ENCODE measurements at places on chromosomes 16 and 17. TPM values are rescaled to one million over a fixed set of nuclear protein-coding genes. Genes with fewer than 3 reads are reported as not detected.

GRCh38 chr17:42920922-42921321, 20.3 kb downstream of the G6PC1 start:
- DNase-seq: no peak
- no peaks in the 10 kb centered on the region for H3K27me3 ChIP-seq
- H3K4me1 ChIP-seq: peaks cover 14% of the 10 kb centered on the region
- no peak overlapping the region for H3K4me3 ChIP-seq
- H3K36me3 ChIP-seq: no peaks in the 10 kb centered on the region

DNA sequence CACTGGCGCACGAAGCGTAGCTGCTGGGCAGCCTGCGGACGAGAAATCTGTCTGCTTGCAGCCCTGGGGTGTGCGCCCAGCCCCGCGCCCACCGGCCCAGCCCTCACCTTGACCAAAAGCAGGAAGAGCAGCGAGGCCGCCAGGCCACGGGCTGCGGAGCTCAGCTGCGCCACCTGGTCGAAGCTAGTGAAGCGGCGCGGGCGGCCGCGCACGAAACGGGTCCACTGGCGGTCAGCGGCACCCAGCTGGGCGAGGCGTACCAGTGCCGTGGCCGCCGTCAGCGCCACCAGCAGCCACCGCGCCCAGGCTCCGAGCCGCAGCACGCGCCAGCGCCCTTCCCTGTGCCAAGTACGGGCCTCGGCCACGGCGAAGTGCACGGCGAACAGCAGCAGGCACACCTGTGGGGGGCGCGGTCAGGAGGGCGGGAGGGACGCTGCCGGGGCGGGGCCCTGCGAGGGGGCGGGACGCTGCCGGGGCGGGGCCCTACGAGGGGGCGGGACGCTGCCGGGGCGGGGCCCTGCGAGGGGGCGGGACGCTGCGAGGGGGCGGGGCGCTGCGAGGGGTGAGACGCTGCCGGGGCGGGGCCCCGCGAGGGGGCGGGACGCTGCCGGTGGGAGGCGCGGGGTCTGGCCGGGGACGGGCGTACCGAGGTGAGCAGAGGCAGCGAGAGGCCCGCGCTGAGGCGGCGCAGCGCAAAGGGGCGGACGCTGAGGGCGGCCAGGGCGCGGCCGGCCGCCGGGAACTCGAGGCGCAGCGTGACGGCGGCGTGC, 43.2 kb downstream of the TSC2 start:
- peaks cover 4% of the 10 kb centered on the region for H3K4me1 ChIP-seq
- DNase-seq: peak; percentile 88
- H3K27me3 ChIP-seq: no peaks in the 10 kb centered on the region
- peak overlapping the region; percentile 58 for H3K4me3 ChIP-seq
- H3K27ac ChIP-seq: no peak overlapping the region
- no peaks in the 10 kb centered on the region for H3K36me3 ChIP-seq

- H3K4me3 ChIP-seq: no peak overlapping the region
- DNase-seq: no peak
- no peak overlapping the region for H3K27ac ChIP-seq
- H3K36me3 ChIP-seq: no peaks in the 10 kb centered on the region
These were observed 8.9 kb downstream of the FBXO47 start for GRCh38 chr17:38958326-38958725.

DNA sequence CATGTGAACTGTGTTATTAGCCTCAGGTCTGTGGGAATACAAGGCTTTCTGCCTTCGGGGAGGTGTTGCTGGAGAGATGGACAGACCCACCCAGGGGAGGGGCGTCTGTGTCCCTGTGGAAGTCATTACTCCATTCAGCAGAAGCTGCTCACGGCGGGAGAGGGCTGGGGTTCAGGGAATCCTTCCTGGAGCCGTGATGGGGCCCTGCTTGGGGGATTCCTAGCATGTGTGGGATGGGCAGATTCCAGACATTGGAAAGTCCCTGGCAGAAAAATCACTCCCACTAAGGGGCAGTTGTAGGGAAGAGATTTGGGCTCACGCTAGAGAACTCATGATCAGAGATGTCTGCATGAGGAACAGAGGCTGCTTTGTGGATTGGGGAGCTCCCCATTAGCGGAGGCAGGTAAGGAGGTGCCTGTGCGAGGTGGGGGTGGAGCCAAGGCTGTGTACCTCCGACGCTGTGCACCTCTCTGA, 56.3 kb upstream of the IL34 start:
- H3K4me3 ChIP-seq: no peak overlapping the region
- no peak overlapping the region for H3K27ac ChIP-seq
- H3K27me3 ChIP-seq: no peaks in the 10 kb centered on the region
- no peaks in the 10 kb centered on the region for H3K36me3 ChIP-seq
- H3K4me1 ChIP-seq: peaks cover 7% of the 10 kb centered on the region
- peak; percentile 45 for DNase-seq

- peaks cover 7% of the 10 kb centered on the region for H3K4me1 ChIP-seq
- DNase-seq: no peak
- no peak overlapping the region for H3K27ac ChIP-seq
These were observed 56.3 kb downstream of the SF3B3 start for GRCh38 chr16:70579648-70580630.

DNA sequence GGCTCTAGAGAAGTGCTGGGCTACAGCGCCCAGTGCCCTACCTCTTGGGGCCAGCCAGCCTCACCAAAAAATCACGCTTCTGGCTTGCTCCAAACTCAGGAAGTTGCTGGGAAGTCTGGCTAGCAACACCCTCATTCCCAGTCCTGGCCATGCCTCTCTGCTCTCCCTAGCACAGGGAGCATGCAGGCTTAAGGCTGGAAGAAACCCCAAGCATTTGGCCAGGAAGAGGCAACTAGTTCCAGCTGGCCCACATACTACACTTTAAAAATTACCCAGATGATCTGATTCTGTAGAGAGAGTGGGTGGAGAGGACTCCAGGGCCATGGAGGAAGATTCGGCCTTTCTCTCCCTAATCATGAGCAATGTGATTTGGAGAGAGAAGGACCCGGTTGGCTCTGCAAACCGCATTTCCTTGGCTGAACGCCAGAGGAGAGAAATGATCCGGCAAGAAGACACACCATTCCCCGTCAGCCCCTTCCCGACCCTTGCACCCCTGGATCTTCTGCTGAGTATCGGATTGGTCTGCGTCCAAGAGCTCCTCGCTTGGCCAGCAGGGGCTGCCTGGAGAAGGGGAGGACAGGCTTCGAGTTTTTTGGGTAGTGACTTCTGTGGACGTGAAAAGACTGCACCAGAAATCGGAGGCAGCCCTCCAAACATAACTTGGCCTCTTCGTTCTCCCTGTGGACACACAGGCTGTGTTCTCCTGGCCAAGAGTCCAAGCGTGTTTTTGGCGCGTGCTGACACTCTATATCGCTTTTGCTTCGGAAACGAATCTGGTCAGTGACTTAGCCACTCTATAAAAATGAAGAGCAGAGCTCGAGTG, 406.3 kb downstream of the WWOX start:
- no peaks in the 10 kb centered on the region for H3K27me3 ChIP-seq
- no peak overlapping the region for H3K4me3 ChIP-seq
- H3K4me1 ChIP-seq: no peaks in the 10 kb centered on the region
- H3K27ac ChIP-seq: no peak overlapping the region

GRCh38 chr17:4537451-4538235, 17.5 kb downstream of the MYBBP1A start:
- no peak overlapping the region for H3K27ac ChIP-seq
- peaks cover 7% of the 10 kb centered on the region for H3K4me1 ChIP-seq
- H3K4me3 ChIP-seq: no peak overlapping the region

- no peak for DNase-seq
- no peaks in the 10 kb centered on the region for H3K27me3 ChIP-seq
- no peaks in the 10 kb centered on the region for H3K36me3 ChIP-seq
- no peak overlapping the region for H3K27ac ChIP-seq
- no peak overlapping the region for H3K4me3 ChIP-seq
These were observed 230.6 kb downstream of the C16orf95 start for GRCh38 chr16:87086575-87086974.

The KRT36 gene
- not detected for polyA plus RNA-seq

The COX11 gene
- 53.7 TPM for polyA plus RNA-seq

The IRF8 gene
- polyA plus RNA-seq: 1.3 TPM

The ITGA2B gene
- 13.9 TPM for polyA plus RNA-seq

The CA4 gene
- polyA plus RNA-seq: 7.6 TPM

The HOXB7 gene
- not detected for polyA plus RNA-seq

The ZDHHC1 gene
- polyA plus RNA-seq: 1.4 TPM
